Panc1 (cell line): ENCODE measurements at places on chromosomes 4 and X.

DNA sequence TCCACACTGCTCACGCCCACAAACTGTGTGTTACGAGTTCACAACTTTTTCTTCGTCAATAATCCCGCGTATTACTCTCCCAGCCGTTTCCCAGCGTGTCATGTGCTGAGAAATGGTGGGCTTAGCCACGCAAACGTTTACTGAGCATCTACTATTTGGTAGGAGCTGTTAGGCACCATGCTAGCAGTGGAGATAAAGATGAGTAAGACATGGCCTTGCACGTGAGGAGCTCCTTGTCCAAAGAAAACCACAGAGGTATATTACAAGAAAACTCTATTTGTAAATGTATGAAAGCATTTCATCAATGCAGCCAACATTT, 821 bp upstream of the TMEM128 start:
- no peak for DNase-seq

DNA sequence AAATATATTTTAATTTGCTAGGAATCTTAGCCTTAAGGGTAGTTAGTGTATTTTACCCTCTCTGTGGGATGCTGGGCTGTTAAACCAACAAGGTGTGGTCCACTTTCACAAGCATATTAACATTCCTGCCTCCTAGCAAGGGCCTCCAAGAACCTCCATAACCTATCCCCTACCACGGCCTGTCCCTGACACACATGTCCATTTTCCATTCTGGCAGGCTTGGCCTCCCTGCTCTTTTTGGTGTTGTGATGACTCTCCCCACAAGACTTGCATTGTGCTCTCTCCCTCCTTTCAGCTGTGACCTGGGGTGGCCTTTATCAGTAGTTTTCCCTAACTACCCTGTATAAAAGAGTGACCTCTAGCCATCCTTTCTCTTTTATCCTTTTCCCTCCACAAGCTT, 120.2 kb downstream of the KLHL8 start:
- no peak for DNase-seq

DNA sequence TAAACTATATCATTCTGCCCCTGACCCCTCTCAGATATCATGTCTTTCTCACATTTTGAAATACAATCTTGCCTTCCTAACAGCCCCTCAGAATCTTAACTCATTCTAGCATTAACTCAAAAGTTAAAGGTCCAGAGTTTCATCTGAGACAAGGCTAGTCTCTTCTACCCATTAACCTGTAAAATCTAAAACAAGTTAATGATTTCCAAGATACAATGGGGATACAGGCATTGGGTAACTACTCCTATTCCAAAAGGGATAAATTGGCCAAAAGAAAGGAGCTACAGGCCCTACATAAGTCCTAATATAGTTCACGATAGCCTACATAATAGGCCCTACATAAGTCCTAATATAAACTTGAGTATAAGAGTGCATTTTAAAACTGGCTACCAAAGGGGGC, 18.9 kb downstream of the ADH6 start:
- DNase-seq = no peak

DNA sequence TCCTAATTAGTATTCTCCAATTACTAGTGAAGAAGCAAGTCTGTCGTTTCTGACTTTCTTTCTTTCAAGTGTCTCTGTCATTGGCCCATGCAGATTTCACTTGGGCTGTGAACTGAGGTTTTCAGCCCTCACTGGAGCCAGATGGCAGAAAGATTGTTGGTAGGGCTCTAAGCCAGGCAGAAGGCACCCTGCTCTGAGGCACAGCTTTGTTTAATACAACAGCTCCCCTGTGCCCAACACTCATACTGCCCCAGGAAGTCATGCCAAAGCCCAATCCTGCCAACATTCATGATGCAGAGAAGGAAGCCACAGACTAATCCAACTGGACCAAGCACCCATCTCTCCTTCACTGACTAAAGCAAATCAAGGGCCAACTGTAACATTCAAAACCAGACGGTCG, 117.1 kb upstream of the FRG1 start:
- no peak for DNase-seq

DNA sequence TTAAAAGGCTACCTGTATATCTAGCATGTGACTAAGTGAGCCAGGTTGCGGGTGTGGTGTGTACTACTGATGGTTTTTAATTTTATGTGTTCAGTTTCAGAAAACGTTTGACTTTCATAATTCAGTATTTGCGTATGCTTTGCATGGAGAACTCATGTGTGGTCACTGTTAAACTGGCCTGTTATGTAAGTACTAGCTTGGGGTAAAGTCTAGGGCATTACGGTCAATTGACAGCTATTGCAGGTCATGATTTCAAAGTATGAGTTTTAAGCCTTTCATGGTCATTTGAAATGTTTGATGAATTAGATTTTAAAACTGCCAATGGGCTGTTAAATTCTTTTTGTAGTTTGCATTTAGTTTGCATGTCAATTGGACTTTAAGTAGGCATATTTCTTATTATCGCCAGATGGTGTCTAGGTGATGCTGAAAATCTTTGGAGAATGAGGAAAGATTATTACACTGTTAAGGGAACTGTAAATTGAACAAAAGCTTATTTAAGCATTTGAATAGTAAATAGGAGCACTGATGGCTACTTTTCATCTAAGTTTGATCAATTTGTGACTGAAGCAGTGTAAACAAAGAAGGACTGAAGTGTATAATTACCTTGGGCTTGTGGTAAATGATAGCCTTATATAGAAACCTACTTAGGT, 563.4 kb downstream of the DACH2 start:
- DNase-seq = no peak

- DNase-seq = no peak
Observed at GRCh38 chr4:88327665-88328064, 43.3 kb upstream of the PPM1K start.
